ENCODE measurements at places on chromosomes 3 and 15.

GRCh38 chr3:185949515-185949914 lies 11.7 kb upstream of the TRA2B start:
- DNase-seq = no peak

DNA sequence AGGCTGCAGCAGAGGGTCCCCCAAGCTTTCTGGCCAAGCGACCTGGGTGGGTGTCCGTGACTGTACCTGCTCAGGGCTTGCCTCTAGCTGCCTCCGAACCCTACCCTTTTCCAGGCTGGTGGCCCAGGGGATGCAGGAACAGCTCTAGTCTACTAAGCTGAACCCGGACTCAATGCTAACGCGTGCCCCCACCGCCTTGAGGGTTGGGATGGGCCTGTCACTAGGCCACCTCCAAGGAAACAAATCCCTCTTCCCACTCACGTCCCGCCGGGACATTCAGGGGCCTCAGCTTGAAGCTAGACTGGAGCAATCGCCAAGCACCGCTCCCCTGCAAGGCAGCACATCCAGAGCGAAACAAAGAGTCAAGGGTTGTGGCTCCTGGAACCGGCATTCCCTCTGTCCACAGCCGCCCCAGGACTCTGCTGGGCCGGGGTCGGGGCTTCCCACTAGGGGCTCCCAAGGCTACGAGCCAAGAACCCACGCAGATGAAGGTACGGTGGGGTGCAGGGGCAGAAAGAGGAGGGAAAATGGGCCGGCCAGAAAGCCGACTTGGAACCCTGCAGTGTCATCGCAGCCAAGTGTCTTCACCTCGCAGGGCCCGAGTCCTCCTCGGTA lies 2.9 kb downstream of the FBXL22 start:
- DNase-seq = peak; percentile 52

- no peak for DNase-seq
Measured at GRCh38 chr3:197511130-197511529, 44.6 kb downstream of the BDH1 start.

GRCh38 chr3:43162230-43163084 lies 56.6 kb upstream of the POMGNT2 start:
- no peak for DNase-seq

GRCh38 chr3:29864809-29865208 lies 583.9 kb downstream of the RBMS3 start:
- no peak for DNase-seq

DNA sequence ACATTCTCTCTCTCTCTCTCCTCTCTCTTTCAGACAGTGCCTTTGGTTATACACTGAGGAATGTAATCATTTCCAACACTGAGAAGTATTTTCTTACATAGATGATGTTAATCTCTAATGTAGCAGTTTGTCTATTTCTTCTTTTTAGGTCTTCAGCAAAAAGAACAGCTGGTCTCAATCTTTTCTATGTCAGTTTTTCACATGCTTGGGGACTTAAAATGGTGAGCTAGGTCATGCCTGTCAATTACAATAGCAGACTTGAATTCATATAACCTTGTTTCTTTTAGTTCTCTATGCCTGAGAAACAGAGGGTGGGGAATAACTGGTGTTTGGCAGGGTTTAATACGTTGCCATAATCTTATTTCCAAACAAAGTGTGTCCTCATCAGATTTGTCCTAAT lies 786.2 kb downstream of the SQOR start:
- DNase-seq = no peak

GRCh38 chr15:50747523-50747922 lies 18.0 kb downstream of the SPPL2A start:
- no peak for DNase-seq

DNA sequence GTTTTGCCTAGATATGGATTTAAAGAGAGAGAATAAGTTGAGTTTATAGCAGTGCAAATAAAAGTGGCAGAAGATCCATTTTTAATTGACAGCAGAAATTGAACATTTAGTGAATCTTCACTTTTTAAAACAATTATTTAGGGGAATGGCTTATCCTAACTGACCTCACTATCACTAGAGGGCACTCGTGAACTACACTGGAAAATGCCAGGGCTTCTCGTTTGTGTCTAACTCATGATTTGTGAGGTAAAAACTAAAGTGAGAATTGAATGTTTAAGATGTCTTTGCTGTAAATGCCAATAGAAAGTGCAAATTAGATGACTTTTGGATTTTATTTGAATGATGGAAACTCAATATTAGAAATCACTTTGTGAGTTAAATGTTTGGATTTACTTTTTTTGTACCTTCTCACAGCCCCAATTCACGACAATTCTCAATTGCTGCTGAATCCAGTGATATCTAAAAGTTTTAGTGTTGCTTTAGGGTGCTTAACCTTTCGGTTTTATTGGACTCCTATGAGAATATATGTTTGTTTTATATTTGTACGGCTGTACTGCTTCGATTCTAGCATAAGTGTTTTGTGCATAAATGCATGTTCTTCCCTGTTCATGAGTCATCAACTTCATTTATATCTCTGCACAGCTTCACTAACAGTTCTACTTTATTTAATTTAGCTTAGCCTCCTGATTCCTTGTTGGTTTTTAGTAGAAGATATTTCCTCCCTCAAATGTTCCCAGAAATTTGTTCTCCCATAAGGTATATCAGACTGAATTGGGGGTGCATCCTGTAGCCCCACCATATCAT lies 462.1 kb downstream of the MFSD1 start:
- DNase-seq = no peak

DNA sequence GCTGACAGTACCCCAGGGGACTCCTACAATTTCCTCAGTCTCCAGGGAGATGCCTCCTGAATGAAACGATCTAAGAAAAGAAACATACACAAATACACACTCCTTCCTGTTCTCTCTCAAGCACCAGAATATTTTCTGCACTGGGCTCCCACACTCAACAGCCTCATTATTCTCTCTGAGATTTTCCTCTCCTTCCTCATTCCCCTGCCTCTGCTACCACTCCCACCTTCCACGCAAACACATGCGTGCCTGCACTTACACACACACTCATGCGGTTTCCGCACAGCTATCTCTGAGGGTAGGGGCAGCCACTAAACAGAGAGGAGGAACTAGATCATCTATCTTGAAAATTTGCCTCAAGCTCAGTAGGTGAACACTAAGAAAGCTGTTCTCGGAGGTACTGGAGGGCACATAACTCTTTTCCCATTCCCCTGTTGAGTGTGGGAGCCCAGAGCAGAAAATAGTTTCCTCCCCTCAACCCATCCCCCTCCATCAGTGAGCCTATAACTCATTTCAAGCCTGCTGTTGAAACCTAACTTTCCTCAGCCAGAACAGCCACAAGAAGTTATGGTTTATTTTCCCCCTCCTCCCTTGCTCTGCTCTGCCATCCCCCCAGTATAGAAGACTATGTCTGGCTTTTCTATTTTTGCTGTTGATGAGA lies 30.5 kb upstream of the TIPARP start:
- DNase-seq = no peak

GRCh38 chr3:140924097-140924873 lies 17.4 kb upstream of the SLC25A36 start:
- DNase-seq = no peak

DNA sequence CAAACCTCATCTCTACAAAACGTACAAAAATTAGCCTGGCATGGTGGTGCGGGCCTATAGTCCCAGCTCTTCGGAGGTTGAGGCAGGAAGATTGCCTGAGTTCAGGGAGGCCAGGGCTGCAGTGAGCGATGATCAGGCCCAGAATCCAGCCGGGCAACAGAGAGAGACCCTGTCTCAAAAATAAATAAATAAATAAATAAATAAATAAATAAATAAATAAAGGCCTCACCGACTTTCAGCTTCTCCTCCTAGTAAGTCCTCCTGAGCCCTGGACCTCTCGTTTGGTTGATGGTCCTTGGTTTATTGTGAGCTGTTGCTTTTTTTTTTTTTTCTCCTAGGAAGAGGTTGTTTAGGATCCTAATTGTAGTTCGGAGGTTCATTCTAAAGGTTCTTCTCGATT lies 25.1 kb downstream of the WDR73 start:
- no peak for DNase-seq

DNA sequence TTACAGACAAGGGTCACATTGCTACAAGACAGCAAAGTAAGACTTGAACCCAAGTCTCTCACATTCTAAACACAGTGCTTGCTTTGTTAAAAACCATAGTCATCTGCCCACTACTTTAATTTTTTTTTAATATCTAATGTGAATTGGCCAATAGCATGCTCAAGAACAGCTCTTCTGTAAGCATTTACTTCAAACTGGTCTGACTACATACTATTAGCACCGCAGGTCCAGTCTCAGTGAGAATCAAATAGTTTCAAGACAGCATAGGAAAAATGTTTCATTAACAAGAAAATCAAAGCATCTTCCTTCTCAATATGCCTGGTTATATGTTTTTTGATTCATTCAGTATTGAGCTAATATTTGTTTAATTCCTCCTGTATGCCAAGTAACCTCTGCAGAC lies 419.9 kb downstream of the ERC2 start:
- DNase-seq = no peak

DNA sequence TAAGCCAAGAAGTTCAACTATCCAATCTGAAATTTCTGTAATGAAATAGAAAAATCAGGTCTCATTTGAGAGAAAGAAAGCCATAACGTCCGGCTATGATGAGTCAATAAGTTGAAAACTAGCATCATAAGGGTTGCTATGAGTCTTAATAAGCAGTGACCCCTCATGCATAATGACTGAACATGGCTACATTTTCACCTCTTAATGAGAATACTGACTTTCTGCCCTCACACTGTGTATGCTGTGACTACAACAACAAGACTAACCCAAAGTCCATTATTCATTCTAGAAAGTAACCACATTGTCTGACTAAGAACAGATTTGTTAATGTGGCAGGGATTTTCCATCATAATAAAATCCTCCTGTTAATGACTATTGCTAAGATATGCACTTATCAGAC lies 884.0 kb upstream of the CADM2 start:
- DNase-seq = no peak

- no peak for DNase-seq
Measured at GRCh38 chr3:194800002-194800401, 114.3 kb downstream of the FAM43A start.

- DNase-seq = no peak
Measured at GRCh38 chr3:51943451-51944391, 1.6 kb downstream of the PARP3 start.

Measured in NCI-H526 (cell line).